ENCODE measurements at places on chromosomes 1 and 21. TPM values are rescaled to one million over a fixed set of nuclear protein-coding genes. Genes with fewer than 3 reads are reported as not detected.

TFAP2E gene
- 0.26 TPM for total RNA-seq

VWA5B1 gene
- not detected for total RNA-seq

LRRC38 gene
- not detected for total RNA-seq

BEST4 gene
- total RNA-seq = not detected

S100A16 gene
- total RNA-seq = 493 TPM

ILDR2 gene
- total RNA-seq = under 0.01 TPM

OR2AK2 gene
- total RNA-seq = not detected

SLAMF6 gene
- not detected for total RNA-seq

CALML6 gene
- total RNA-seq = under 0.01 TPM

TRIM67 gene
- total RNA-seq = not detected

IQGAP3 gene
- total RNA-seq = 2.4 TPM

CTH gene
- 1.0 TPM for total RNA-seq

SPRR5 gene
- total RNA-seq = not detected

UMODL1 gene
- total RNA-seq = not detected
